ENCODE measurements at places on chromosomes 1 and 21. TPM values are rescaled to one million over a fixed set of nuclear protein-coding genes. Genes with fewer than 3 reads are reported as not detected.
A peak's percentile ranks its signal among the peaks of the same experiment; 100 is the strongest.

DNA sequence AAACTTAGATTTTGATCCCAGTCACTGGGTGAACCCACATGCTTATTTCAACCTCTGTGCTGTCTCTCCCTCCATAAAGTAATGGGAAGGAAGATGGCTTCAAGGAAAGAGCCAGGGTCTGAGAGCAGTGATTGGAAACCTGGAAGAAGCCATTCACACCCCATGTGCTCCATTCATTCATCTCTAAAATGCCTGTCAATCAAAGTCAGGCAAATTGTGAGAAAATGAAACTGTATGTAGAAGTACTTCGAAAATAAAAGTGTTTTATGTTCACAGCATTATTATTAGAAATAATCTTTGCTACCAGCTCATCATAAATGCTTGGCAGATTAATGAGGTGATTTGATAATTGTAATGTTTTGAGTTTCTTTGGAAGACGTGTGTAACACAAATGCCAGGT lies 61.0 kb downstream of the ACP6 start:
- no peak for DNase-seq

DNA sequence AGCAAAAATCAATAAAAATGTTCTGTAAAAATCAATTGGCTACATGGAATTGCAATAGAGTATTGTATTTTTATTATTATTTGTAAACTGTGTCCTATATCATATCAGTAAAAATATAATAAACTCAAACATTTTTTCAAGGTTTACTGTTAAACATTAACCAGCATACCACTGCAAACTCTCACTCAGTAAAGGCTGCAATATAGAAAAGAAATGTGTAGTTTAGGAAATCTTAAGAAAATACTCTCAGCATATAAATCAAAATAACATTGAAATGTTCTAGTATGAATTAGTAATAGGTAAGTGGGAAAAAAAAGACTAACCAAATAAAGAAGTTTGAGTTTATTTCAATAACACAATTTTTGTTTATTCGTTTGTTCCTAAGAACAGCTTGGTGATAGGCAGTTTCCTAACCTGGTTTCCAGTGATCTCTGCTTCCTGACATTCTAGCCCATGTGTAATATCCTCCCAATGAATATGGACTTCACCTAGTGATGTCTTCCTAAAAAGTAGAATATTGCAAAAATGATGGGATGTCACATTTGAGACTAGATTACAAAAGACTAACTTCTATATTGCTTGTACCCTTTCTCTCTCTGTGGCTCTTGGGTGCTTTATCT lies 870.1 kb downstream of the BRINP3 start:
- DNase-seq: no peak

GRCh38 chr1:226123591-226124471 lies 61.3 kb downstream of the H3-3A start:
- no peak for DNase-seq

DNA sequence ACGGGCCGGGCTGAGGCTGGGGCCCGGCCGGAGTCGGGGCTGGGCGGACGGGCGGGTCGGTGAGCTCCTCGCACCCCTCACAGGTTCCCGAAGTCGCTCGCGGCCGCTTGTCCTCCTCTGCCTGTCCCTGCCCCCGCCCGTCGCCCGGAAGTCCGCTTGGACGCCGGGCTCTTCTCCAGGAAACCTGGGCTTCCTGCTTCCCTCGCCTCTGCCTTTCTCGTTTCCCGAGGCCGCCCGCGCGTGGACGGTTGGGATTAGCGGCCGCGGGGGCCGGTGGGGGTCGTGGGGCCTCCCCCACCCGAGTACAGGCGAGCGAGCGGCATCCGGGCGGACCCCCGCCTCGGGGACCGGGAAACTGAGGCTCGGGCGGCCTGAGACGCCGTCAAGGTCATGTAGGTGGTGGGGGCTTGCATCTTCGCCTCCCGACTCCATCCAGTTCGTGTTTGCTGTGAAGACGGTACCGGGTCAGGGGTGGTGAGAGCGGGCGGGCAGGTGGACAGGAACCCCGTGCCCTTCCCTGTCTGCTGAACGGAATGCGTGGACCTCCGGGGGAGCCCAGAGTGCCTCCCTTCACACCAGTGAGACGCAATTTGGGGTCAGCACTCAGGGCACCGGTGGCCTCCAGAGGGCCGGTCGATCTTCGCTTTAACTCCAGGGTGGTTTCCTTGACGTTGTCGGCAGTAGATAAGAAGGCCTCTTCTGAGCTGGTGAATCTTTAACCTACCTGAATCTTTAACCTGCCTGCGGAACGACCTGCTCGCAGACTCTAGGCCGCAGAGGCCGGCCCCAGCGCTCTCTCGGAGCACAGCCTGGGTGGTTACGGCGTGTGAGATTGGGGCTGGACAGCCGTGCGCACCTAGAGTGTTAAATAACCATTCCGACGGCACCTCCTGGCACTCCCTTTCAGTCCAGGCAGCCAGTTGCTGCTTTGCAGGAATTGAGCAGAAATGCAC lies 686 bp downstream of the ARF1 start:
- no peak for DNase-seq

DNA sequence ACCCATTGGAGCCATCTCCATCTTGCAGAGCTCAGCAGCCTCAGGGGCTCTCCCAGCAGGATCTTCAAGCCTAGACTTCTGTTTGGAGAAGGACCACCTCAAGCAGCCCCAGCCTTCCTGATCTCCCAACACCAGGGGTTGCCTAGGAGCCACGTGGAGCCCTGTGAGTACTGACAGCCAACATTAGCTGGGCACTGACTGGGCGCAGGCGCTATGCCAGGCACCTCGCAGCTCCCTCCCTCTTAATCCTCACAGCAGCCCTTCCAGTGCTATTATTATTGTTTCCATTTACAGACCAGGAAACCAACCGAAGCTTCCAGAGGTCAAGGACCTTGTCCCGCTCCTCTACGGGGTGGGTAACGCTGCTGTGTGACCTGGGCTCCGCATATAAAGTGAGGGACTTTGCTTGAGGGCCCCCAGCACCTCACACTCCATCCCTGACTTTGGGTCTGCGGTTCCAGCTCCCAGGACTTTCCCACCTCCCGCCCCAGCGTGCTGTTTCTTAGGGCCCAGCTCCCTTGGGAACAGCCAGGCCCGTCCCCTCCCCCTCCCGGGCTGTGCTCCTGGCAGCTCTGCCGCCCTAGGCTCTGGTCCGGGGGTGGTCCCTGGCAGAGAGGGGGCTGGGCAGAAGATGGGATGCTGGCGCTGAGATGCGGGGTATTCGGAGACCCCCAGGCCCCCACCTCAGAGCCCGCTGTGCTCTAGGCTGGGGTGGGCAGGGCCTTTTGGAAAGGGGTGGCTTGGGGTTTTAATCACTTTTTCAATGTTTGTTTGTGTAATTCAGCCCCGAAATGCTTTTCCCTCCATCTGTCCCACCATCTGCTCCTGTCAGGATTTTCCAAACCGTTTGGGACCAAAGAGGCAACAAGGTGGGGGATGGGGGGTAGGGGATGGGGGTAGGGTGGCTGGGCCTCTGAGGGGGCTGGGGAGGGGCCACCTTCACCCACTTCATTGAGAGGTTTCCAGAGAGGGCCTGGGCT lies 4.1 kb upstream of the HPCA start:
- DNase-seq: no peak

- DNase-seq: no peak
Measured at GRCh38 chr1:165737196-165737595, 31.5 kb downstream of the TMCO1 start.

DNA sequence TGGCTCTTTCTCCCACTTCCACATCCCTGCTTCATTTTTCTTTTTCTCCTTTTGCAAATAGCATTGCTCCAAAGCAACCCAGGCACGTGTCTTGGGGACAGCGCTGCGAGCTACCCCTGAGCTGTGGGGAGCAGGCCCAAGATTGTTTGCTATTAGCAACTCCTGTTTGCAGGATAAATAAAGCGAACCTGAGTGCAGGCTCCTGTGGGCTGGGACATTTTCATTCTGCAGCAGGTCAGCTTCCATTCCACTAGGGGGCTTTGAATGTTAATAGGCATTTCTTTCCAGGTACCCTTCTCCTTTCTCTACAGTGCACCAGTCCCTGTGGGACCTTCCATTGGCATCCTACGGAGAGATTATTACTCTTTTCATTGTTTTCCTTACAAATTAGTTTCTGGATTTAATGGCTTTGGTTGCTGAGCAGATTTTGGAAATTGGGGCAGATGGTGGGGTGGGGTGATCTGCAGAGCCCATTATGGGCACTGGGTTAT lies 54.0 kb downstream of the OLFML3 start:
- DNase-seq: no peak

DNA sequence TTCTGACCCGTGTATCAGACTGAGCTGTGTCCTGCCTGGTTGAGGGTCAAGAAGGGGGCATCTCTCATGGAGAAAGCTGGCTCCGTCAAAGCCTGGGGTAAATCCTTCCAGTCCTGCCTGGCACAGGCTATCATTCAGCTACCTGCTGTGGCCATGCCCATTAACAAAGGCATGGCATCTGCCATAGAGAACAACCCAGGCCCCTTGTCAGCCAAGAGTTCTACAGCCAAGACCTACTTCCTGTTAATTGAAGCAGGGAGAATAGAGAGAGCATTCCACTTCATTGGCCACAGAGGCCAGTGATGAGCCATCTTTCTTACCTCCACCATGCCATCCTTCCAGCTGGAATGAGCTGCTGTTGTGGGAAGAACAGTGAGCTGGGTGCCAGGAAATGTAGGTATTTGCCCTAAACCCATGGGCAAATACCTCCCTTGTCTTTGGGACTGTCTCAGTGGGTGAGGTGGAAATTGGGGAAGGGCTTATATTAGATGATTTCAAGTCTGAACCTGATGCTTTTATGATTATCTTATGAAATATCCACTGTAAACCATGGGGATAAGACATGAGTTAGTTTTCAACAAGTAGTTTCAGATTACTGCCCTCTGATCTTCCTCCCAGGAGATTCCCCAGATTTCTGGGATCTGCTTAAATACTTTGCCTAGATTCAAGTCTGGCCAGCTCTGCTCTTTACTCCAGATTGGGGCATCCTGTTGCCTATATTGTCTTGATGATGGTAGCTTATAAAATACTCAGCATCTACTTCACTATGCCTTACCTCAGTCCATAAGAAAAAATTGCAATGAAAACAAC lies 11.2 kb upstream of the KCNQ4 start:
- no peak for DNase-seq

- DNase-seq: no peak
Measured at GRCh38 chr1:229368347-229368746, 25.5 kb upstream of the CCSAP start.

GRCh38 chr1:37477198-37477931 lies 3.0 kb downstream of the ZC3H12A start:
- DNase-seq: peak; percentile 30

DNA sequence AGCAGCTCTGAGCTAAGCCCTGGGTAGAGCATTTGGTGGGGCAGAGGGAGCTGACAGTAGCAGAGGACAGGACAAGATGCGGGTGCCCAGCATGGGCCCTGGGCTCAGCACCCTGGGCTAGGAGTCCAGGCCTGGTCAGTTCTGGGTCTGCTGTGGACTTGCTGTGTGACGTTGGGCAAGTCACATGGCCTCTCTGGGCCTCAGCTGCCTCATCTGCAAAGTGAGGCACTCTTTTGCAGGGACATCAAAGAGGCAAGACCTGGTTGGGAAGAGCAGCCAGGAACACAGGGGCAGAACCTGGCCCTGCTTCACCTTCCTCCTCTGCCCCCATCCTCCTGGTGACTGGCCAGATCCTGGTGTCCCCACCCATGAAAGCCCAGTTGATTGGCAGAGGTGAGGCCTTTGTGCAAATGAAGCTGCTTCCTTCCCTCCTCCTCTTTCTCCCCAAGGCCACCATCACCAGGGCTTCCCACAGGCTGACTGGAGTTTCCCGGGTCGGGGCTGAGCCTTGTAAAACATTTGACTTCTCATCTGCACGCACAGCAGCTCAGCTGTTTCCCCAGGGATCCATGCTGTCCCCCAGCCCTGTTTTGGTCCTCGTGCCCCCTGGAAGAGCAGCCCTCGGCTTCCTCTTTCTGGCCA lies 350.5 kb downstream of the MATN1 start:
- no peak for DNase-seq

GRCh38 chr1:12081648-12082396 lies 18.7 kb downstream of the TNFRSF8 start:
- no peak for DNase-seq

Gene GCLM
- 22.0 TPM for total RNA-seq

Gene TMEM269
- not detected for total RNA-seq

Gene SELP
- 1.8 TPM for total RNA-seq

Gene CFAP141
- total RNA-seq: not detected

Gene KCND3
- under 0.01 TPM for total RNA-seq

Gene COL9A2
- total RNA-seq: 0.60 TPM

Gene TFF1
- total RNA-seq: not detected

Gene SERTAD4
- 1.5 TPM for total RNA-seq

Gene C1orf56
- total RNA-seq: 1.4 TPM

Gene S100A12
- not detected for total RNA-seq

Gene MYOM3
- 0.14 TPM for total RNA-seq

Gene ILDR2
- not detected for total RNA-seq

Gene MYCBP
- total RNA-seq: 15.7 TPM

Gene OR6N1
- total RNA-seq: not detected

Gene S100A14
- total RNA-seq: 0.20 TPM
